Activated T-cell treated with anti-CD3 and anti-CD28 coated beads, Interleukin-2, amount 50 U/mL, for 72 hours (primary cell): ENCODE measurements at places on chromosomes 2 and 18.

DNA sequence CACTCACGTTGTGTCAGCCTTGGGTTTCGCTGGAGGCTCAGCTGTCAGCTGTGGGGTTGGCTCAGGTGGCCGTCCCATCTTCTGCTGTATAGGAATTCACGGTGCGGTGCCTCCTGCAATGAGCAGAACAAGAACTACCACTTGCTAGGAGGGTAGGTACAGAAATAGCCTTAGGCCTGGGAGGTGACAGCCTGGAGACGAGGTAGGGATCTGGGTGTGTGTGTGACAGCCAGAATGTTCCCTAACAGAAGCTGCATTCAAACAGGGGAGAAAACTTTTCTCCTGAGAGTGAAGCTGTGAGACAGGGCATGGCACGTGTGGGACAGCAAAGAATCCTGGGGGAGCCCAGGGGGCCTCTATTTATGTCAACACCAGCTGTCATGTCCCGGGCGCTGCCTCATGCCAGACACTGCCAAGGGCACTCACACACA, 8.4 kb upstream of the MAL start:
- no peak for DNase-seq

GRCh38 chr18:13482618-13482945, 243.8 kb downstream of the FAM210A start:
- no peak for DNase-seq

GRCh38 chr2:103991591-103991990, 862.3 kb upstream of the POU3F3 start:
- DNase-seq: no peak

GRCh38 chr2:97664636-97664970, 759 bp upstream of the ACTR1B start:
- no peak for DNase-seq

DNA sequence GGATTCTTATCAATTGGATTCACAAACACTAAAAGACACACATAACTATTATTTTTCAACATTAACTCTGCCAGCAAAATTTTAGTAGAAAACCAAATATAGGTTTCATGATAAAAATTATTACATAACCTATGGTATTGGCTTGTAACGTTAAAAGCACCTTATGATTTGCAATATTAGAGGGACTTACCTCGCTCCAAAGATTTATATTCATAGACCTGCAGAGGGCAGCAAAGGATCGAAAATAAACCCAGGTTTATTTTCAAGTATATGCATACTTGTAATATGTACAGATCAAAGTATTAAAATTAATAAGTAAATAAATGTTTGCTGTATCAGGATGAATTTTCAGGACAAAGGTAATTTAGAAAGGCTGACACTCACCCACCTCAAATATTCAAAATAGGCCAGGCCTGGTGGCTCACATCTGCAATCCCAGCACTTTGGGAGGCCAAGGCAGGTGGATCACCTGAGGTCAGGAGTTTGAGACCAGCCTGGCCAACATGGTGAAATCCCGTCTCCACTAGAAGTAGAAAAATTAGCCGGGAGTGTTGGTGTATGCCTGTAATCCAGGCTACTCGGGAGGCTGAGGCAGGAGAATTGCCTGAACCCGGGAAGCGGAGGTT, 45.3 kb downstream of the LRPPRC start:
- DNase-seq: peak; percentile 16

GRCh38 chr2:212194396-212194795, 344.2 kb downstream of the ERBB4 start:
- DNase-seq: no peak

- no peak for DNase-seq
These were observed 203.7 kb upstream of the ZNF804A start for GRCh38 chr2:184394642-184395041.

DNA sequence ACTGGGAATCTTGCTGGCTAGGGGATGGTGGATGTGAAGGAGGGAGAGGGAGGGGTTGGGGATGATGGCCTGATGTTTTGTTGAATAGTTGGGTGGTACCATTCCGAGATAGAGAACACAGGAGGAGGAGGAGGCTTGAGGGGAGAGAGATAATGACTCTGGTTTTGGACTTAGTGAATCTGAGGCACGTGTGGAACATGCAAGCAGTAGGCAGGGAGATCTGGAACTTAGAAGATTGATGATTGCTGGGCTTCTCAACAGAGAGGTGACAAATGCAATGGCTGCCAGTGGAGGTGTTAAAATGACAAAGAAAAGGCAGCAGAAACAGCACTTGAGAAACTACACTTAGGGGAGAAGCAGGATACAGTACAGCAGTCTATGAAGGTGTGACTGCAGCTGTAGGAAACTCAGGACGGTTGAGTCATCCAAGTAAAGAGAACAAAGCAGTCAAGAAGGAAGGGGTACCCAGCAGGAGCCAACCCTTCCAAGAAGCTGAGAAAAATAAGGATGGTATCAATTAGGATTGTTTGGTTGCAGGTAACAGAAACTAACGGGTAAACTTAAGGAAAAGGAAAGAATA, 221.4 kb upstream of the FBXO11 start:
- DNase-seq: no peak
